Osteoblast (primary cell): ENCODE measurements at places on chromosomes 1 and 21. TPM values are rescaled to one million over a fixed set of nuclear protein-coding genes. Genes with fewer than 3 reads are reported as not detected.

PTPRC gene
- under 0.01 and 1.1 TPM in 2 replicates for total RNA-seq

EIF4G3 gene
- 53.0 and 55.0 TPM in 2 replicates for total RNA-seq

NBPF8 gene
- total RNA-seq, result 9.8 and 21.8 TPM in 2 replicates

BCL2L15 gene
- total RNA-seq, result 0.29 and 0.36 TPM in 2 replicates

LPAR3 gene
- 0.29 TPM in 1 of 2 replicates, not detected in the other for total RNA-seq

RGS8 gene
- total RNA-seq, result not detected in 2 replicates

GJA9 gene
- total RNA-seq, result not detected in 2 replicates

AGT gene
- total RNA-seq, result 1.5 and 6.2 TPM in 2 replicates

GJA8 gene
- not detected in 2 replicates for total RNA-seq

TLR5 gene
- total RNA-seq, result under 0.01 and 0.88 TPM in 2 replicates

C2CD4D gene
- not detected in 2 replicates for total RNA-seq

CLCA2 gene
- 2.2 and 5.3 TPM in 2 replicates for total RNA-seq

S100A7A gene
- not detected in 2 replicates for total RNA-seq

CSMD2 gene
- 0.36 and 0.88 TPM in 2 replicates for total RNA-seq

ZFP69B gene
- 4.7 and 5.6 TPM in 2 replicates for total RNA-seq

MIS18A gene
- total RNA-seq, result 3.8 and 4.3 TPM in 2 replicates

SLC6A9 gene
- total RNA-seq, result 18.5 and 19.4 TPM in 2 replicates

ZNF593OS gene
- total RNA-seq, result not detected in 2 replicates

MROH7 gene
- 0.36 and 0.59 TPM in 2 replicates for total RNA-seq

RHD gene
- not detected in 2 replicates for total RNA-seq

SCCPDH gene
- 49.9 and 56.3 TPM in 2 replicates for total RNA-seq

CFAP45 gene
- total RNA-seq, result 0.29 and 0.36 TPM in 2 replicates

DYNLT4 gene
- 0.29 and 0.36 TPM in 2 replicates for total RNA-seq

VHLL gene
- not detected in 2 replicates for total RNA-seq

LDLRAD1 gene
- total RNA-seq, result not detected in 2 replicates

OR2T10 gene
- total RNA-seq, result not detected in 2 replicates

CRYBG2 gene
- not detected in 2 replicates for total RNA-seq

ZNF648 gene
- total RNA-seq, result not detected in 2 replicates

TAS1R1 gene
- total RNA-seq, result under 0.01 and 0.29 TPM in 2 replicates

LHX8 gene
- total RNA-seq, result not detected in 2 replicates

OR2M3 gene
- not detected in 2 replicates for total RNA-seq

TMEM183A gene
- total RNA-seq, result 116 and 118 TPM in 2 replicates
